ENCODE measurements at places on chromosomes 4 and X.

GRCh38 chr4:24003496-24003895 lies 113.6 kb upstream of the PPARGC1A start:
- no peak for DNase-seq

GRCh38 chr4:152104901-152105357 lies 344.1 kb upstream of the GATB start:
- DNase-seq: no peak

DNA sequence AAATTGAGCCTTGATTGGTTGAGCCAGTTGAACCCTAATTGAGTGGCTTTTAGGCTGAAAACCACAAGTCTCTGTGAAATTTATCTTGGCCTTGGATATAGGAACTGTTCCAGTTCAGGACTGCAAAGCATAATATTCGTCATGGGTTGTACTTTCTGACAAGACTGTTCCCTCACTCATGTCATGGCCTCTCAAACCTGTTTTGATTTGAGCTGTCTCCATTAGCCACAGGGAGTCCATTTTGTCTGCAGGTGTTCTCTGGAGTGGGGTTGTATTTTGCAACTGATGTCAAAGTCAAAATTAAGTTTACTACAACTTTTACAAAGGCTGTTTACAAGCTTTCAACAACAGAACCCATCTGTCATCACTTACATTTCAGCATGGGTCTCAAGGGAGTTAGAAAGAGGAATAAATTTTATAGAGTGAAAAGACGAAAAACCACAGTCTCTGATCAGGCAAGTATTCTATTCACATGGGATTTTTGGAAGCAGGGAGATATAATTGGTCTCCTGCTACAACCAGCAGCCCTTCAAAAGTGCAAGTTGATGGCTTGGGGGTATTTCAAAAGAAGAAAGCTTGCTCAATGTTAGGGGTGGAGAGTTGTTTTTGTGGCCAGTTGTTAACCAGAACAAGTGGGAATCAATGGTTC lies 1716.3 kb downstream of the C4orf33 start:
- no peak for DNase-seq

- no peak for DNase-seq
Observed at GRCh38 chr4:82484996-82485783, 54.8 kb downstream of the ENOPH1 start.

- no peak for DNase-seq
Observed at GRCh38 chr4:113273721-113274220, 224.3 kb downstream of the ANK2 start.

DNA sequence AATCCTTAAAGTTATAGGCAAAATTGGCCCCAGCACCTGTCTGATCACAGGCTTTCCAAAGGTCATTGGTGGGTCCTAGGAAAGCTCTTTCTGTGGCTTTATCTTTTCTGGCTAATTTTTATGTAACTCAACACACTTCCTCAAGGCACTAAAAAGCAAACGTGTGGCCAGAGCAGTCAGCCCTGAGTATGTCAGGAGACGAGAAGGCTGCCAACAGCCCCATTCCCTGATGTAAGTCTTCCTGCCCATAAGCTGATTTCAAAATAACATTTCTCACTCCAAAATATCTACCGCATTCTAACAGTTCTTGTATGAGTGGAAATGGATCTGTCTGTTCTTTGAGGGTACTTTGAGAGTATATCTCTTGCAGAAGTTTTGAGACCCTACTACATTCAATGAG lies 25.5 kb upstream of the FUNDC1 start:
- no peak for DNase-seq

All from GM12891 (cell line).